CD4-positive, alpha-beta T cell (primary cell): ENCODE measurements at places on chromosomes 5 and 9.

- DNase-seq = no peak
Measured at GRCh38 chr5:178297751-178298150, 65.1 kb upstream of the PHYKPL start.

- DNase-seq = no peak
Measured at GRCh38 chr9:18360005-18360404, 113.9 kb upstream of the ADAMTSL1 start.

DNA sequence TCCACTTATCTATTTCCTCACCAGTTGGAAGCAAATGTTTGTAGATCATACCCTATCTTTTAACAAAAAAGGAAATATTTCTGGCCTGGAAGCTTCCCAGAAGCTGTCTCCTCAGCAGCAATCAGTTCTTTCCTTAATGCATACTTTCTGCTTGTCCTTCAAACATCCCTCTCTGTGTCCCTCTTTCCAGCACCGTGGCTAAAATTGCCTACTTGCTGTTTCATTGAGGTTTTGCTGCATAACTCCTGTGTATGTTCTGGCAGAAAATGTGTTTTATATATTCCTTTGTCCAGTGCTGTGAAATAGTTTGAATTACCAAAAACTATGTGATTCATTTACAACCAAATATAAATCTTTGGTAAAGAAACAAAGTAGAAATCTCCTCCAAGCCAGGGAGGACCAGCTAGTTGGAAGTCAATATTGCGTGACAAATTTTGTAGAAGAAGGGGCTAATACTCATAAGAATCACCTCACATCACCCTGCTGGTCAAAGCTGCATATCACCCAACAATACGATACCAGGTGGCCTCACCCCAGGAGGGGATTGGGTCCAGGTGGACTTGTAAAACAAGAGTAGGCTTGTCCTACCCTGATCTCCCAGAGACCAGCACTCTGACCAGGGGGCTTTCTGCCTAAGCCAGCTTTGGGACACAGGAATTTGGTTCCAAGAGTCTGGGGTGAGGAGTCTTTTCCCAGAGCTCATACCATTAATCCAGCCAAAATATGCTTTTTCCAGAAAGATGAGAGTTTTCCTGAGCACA is 198.4 kb upstream of the SNX2 start:
- no peak for DNase-seq

GRCh38 chr9:97529363-97530076 is 28.1 kb downstream of the TMOD1 start:
- no peak for DNase-seq

GRCh38 chr9:68979538-68980314 is 34.2 kb downstream of the PRKACG start:
- no peak for DNase-seq
